ENCODE measurements at places on chromosomes 7 and 10.
A peak's percentile ranks its signal among the peaks of the same experiment; 100 is the strongest.

GRCh38 chr10:77179015-77179695, 458.5 kb downstream of the KCNMA1 start:
- no peak for DNase-seq

- DNase-seq: peak; percentile 87
Measured at GRCh38 chr7:50400114-50400513, 50.0 kb downstream of the FIGNL1 start.

DNA sequence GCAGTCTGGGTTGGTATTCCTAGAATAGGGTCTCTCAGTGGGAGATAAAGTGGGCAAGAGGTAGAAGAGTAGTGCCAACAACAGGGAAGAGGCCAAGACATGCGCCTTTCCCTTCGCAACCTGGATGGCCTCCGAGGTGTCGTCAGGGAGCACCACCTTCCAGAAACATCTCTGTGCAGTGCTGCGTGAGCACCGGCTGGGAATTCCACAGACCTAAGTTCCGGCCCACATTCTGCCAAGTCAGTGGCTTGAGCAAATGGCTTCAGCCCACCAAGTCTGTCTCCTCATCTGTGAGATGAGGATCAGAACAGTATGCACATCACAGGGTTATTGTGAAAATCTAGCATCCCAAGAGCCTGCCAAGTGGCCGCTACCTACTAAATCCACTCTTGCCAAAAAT, 40.6 kb downstream of the CCDC3 start:
- no peak for DNase-seq

- DNase-seq: no peak
Measured at GRCh38 chr7:111346219-111346618, 216.1 kb downstream of the IMMP2L start.

GRCh38 chr7:117479225-117480054, at the start of gene CFTR:
TSS of gene CFTR (plus strand) at chr7:117480025. CDS start at chr7:117480095, 70 bp downstream.
- DNase-seq: no peak

GRCh38 chr7:106952001-106952657, 87.0 kb downstream of the PIK3CG start:
- DNase-seq: no peak

- peak; percentile 88 for DNase-seq
Measured at GRCh38 chr10:17910125-17910789, 41.5 kb upstream of the SLC39A12 start.

DNA sequence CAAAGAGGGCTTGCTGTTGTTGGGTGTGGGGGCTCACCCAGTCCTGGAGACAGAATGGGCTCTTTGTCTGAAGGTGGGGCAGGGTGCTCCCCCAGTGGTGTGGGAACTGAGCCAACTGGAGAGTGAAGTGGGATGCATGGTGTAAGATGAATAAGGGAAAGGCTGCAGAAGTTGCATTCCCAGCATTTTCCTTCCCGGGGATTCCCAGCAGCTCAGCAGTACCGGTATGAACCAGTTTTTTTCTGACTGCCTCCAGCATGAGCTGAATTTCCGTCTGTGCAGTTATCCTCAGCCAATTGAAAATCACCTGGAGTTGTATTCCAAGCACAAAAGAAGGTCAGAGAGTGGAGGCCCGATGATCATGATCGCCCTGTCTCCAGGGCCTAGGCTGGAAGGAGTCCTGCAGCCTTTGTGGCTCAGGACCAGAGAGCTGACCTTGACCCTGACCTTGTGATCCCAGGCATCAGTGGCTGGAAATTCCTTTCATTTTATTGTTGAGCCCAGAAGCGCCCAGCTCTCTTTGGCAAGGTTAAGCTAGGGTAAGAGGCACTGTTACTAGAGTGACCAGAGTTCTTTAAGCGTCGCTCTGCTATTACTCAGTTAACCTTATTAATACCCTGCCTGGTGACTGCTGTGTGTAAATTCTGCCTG, 33.4 kb downstream of the OGDH start:
- DNase-seq: peak; percentile 91

GRCh38 chr7:124030964-124031363, 1.9 kb downstream of the TMEM229A start:
- DNase-seq: no peak

DNA sequence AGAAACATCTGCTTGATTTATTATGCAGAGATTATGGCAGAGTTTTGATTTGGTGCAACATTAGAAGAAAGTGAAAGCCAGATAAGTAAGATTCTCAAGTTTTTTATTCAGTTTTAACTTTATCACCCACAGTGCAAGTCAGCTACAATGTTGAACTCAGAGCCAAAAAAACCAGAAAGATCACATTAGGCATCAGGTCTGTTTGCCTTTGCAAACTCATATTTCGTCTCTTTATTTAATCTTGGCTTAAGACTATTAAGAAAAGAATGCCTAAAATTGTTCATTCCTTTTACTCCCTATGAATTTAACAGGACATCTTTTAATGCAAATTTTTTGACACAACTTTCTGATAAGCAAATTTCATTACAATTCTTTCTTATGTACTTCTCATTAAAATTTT, 76.0 kb upstream of the TMEM26 start:
- DNase-seq: no peak

GRCh38 chr10:120453319-120453718, 3.7 kb upstream of the PLPP4 start:
- DNase-seq: no peak

DNA sequence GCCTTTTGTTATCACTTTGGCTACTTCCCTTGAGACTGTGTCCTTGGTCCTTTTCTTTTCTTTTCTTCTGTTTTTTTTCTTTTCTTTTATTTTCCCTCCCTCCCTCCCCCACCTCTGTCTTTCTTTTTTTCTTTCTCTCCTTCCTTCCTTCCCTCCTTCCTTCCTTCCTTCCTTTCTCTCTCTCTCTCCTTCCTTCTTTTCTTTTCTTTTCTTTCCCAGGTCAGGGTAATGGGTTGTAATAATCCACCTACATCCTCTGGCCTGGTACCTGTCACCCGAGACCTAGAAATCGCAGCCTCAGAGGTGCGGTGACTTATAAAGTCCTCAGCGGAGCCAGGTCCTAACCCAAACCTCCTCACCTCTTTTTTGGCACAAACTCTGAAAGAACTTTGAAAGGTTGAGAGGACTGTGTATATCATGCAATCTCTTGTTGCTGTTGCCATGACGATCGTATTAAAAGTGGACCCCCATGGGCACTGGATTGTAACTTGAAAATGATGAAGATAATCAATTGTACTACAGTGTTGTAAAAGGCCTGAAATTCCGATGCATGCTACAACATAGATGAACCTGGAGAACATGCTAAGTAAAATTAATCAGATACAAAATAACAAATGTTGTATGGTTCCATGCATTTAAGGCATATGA, 140.7 kb upstream of the AGK start:
- DNase-seq: no peak

- no peak for DNase-seq
Measured at GRCh38 chr7:70353330-70353945, 755.2 kb downstream of the AUTS2 start.

DNA sequence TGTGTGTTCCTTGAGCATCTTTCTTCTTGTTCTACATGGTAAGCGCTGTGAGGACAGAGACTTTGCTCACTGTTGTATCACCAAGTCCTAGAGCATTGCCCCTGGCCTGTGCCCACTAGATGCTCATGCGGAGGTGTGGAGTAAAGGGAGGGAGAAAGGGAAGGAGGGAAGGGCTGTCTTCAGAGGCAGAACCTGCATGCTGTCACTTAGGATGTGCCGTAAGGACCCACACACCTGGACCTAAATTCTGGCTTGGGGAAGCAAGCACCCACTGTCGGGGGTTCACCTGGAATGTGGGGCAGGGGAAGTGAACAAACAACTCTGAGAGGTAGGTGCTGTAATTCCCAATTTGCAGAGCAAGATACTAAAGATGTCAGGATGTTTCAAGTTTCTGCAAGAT, 129.5 kb downstream of the PTPN20 start:
- no peak for DNase-seq

DNA sequence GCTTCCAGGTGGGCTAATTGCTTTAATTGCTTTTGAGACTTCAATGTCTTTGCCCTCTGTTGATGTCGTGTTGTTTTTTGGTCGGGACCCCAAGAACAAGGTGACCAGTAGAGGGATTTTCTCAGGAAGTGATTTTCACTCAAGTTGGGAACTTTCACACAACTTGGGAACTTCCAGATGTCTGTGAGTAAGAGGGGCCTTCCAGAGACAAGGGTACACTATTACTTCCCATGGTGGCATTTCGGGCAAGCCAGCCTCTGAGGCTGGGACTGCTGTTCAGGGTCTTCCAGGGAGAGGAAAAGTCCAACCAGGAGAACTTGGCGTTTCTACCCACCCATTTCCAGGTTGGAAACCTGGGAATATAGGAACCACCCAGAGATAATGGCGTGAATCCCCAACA, 170.0 kb upstream of the CDCA7L start:
- DNase-seq: no peak

DNA sequence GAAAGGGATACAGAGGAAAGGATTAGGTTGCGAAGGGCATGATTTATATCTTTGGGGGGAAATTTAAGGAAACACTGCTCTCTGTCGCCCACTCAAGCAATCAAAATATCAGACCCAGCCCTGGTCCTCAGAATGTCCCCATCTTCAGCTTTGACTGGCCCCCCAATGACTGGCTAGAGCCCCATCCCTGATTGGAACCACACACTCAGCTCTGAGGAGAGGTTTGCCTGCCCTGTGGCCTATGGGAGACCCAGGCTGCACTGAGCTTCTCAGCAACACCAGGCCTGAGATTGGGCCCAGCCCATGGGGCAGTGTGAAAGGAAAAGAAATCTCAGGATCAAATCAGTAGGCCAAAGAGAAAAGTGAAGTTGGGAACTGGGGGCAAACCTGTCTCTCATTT, 69.5 kb downstream of the ADCYAP1R1 start:
- no peak for DNase-seq

DNA sequence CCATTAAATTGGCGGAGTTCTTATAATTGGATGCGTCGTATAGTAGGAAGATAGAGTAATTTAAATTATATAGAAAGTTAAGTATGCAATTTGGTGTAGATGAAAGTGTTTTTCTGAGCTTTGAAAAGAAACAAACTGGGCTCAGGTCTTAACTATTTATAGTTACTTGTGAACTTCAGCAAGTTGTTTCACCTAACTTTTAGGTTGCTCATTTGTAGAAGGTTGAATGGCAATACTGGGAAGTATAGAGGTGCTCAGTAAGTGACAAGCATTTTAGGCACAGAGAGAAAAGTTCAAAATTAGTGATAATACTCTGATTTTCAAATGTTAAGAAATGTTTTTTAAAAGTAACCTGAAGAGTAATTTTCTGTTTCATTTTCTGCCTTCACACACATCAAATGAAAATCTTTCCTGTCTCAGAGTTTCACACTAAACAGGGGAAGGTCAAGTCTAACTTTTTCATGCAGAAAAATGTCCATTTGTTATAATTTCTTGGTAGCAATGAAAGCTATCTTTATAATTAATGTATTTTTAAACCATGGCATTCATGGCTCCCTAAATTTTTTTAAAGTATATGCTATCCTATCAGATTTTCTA, 146.5 kb downstream of the PHF14 start:
- no peak for DNase-seq

GRCh38 chr7:72335561-72336381, 76.4 kb downstream of the CALN1 start:
- DNase-seq: no peak

DNA sequence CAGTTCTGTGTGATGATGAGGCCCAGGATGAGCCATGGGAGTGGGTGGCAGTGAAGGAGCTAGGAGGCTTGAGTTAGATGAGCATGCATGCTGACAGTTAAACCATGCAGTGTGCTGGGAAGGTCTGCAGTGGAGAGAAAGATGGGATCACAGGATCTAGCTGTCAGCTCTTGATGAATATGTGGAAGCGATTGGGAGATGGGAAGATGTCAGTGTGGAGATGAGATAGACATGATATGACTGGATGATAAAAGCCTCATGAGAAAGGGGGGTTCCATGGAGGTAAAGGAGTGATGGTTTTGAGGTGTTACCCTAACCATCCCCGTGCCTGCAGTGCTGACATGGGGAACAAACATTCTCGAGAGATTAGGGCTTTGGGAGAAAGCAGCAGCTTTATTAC, 165.0 kb upstream of the CTBP2 start:
- DNase-seq: no peak

DNA sequence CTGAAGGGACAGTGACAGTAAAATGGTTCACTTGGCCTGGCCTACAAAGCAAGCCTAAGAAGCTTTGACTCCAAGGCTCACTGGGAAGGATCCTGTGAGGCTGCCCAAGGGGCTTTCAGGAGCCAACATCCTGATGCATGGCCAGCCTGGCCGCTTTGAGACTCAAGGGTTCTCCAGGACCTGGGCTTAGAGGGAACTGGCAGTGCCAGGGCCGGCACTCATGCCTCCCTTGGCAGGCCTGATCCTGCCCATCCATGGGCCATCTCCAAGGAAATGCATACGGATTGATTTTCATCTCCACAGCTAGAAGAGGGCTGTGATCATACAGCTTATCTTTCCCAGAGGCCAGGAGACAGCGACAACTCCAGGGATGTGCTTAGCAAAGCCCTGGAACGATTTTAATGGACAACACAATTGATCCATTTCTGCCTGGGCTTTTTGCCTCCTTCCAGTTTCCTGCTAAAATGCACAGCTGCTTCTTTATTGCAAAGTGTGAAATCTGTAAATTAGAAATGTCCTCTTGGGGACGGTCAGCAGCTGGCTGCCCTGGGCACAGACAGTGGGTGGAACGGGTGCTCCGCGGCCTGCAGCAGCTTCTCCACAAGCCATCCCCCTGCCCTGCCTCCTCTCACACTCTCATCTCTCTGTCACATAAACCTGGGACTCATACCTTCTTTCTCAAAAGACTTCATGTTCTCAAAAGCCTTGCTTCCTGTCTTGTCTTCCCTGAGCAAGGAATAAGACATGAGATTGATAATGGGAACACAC, 288.5 kb downstream of the GRID1 start:
- no peak for DNase-seq

DNA sequence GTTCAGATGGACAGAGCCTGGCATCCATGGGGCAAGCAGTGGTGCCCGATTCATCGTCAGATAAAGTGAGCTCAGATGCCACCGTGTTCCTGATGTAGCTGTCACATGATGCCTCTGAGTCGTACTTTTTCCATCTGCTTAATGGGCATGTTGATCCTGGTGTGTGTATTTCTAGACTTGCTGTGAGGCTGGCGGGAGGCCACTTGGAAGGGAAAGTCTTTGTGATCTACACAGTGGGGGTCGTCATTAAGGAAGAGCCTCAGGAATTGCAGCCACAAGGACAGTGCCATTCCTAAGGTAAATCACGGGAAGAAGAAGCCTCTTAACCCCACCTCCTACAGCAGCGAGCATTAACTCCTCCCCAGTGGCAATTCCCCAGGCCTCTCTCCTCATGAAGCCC, 63.0 kb downstream of the RGS10 start:
- no peak for DNase-seq

DNA sequence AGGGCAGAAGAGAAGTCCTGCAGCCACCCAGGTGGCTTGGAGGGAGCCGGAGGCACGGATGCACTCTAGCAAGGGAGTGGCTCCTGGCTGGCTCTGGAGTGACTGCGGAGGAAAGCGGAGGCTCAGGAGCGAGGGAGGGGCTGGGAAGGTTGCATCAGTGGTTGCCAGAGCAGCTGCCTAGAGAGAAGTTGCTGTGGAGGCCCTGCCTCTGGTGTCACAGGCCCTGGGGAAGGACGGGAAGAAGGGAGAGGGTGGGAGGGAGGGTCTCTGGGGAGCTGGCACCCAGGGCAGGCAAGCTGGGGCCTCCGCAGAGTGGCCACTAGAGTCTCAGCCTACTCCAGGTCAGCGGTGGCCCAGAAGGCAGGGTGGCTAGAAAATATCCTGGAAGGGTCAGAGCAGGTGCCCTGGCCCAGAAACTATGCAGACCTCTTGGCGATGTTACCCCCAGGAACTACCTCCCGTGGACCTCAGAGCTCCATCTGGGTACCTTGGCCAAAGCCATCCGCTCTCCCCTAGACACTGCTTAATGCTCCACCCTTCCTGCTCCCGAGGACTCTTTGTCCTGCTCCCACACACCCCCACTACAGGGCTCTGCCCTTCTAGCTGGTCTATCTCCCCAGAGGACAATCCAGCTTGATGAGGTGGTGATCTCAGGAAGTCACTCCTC, 164.3 kb downstream of the NRF1 start:
- DNase-seq: no peak

Measured in DMS53 (cell line).